ENCODE measurements at places on chromosomes 1 and 21.

GRCh38 chr1:213231795-213232231, 180.8 kb downstream of the RPS6KC1 start:
- no peak for DNase-seq

DNA sequence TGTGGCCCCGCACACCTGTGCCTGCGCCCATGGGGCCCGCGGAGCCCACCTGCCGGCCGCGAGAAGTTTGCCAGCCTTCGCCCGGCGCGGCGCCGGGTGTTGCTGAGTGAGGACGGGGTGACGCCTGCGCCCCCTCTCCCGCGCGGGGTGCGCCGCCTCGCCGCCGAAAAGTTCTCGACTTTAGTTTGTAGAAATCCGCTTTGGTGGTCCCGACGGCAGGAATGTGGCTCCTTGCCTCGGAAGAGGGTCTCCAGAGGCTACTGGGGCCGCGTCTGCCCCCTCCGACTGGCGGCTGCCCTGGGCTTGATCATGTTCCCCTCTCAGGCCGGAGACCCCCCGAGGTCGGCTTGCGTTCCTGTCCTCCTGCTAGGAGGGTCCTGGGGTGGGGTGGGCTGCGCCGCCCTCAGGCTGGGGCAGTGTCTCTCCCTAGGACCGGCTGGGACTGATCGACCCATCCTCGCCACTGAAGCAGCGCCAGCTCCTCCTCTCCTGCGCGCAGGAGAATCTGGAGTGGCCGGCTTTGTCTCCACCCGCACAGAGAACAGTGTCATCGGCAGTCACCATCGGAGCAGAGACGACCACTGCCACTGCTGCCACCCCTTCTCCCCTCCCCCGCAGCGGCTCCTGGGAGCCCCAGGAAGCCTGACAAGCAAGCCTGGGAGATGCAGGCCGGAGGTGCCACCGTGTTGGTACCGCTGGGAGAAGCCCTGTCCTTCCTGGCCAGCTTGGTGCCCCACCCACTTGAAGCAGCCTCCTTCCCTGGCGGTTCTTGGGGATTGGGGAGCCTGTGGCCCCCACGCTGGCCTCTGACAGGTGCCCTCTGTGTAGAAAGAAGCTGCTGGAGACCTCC, 553 bp upstream of the SLC30A2 start:
- no peak for DNase-seq

DNA sequence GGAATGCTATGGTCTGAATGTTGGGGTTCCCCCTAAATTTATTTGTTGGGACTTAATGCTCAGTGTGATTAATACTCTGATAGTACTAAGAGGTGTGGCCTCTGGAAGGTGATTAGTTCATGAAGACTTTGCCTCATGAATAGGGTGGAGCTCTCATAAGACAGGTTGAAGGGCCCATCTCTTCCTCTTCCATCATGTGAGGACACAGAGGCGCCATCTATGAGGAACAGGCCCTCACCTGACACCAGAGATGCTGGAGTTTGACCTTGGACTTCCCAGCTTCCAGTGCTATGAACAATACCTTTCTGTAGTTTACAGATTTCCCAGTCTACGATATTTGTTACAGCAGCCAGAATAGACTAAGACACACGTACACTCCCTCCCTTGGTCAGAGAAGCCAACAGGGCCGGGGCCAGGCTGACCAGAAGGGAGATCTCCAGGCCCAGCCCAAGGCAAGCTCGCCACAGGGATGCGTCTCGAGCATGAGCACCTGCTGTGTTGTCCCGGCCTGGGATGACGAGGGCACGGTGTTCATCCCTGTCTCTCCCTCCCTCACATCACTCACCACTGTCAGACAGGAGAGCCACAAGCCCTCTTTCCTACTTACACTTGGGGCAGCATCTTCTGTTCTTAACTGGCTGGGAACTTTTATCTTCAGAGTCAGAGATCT, 4.7 kb upstream of the ABCG1 start:
- DNase-seq = no peak

DNA sequence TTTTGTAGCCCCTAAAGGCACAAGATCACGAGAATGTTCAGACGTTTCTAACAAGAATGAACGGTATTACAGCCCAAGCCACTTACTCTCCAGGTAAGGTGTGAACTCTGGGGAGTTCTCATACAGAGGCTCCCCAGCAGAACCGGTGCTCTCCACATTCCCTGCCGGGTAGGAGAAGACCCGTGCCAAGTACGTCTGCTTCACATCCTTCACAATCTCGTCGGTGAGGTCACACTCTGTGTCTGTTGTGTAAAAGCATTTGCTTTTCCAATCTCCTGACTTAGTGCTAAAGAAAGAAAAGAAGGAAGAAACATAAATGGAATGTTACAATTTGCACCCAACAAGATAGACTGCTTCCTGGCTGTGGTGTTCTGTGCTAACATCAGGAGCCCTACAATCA, 5.7 kb downstream of the F3 start:
- DNase-seq = no peak

GRCh38 chr1:57329001-57329527, 94.8 kb downstream of the DAB1 start:
- DNase-seq = no peak

DNA sequence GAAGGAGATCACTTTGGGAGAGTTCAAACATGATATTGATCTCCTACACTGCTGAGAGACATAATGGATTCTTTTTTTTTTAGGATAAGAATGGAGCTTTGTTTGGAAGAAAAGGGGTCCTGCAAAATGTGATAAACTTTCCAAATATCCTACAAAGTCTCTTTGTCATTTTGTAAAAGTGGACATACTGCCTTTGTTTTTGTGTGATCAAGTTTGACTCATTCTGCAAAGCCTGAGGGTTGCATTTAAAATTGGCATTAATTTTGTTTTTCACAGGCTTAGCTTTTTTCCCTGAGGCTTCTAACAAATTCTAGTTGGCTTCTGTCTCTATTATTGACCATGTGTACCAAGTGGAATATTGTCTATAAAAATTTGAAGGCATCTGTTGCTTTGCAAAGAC, 113.2 kb downstream of the AK5 start:
- no peak for DNase-seq

- DNase-seq = no peak
These were observed 6.8 kb downstream of the TPRG1L start for GRCh38 chr1:3631320-3632260.

DNA sequence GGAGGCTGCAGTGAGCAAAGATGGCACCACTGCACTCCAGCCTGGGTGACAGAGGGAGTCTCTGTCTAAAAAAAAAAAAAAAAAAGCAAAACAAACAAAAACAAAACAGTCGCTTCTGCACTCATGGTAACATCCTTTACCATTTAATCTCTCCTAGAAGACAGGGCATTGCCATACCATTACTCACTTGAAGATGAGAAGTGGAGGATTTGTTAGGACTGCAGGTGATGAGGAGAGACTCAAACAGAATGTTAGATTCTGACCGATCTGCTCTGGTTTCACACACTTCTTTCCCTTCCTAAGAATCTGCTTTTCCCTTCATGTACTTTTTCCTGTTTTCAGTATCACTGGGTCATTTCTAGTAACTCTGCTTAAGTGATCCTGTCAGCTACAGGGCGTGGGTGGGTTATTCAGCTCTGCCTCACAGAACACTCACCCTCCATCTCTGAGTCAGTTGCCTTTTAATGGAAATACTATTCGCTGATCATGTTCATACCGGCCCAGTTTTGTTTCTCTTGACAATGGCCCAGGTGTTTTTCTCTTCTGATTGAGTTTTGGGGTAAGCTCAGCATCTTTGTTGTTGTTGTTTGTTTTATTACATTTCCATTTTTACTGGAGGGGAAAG, 148.0 kb upstream of the ERG start:
- DNase-seq = no peak

- no peak for DNase-seq
These were observed 56.9 kb downstream of the MIER1 start for GRCh38 chr1:66981679-66982078.
